Caki2 (cell line): ENCODE measurements at places on chromosomes 4 and X.

DNA sequence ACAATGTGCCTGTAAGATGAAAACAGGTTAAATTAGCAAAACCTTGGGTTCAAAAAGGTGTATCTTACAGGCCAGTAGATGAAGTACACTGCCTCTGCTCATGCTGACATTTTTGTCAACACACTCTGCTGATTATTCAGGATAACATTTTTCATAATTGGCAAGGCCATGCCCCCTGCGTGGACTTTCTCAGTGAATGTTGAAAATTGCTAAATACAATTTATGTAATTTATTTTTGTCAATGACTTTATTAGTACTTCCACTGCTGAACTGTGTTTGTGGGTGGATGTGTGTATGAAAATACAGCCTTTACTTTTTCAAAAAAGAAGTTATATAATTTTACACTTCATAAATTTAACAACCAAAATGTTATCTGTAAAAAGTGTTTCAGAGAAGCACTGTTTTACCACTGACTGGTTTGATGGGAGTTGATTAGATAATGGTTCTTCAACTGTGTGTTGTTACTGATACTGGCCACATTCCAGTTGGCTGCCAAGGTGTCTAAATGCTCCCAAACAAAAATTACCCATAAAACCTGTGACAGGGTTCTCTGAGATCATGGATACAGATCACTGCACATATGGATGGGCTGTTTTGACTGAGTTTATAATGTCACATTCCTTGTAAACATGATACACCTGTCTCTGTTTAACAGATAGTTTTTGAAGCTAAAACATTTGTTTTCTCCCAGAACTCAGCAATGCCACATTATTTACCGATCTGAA lies 151.9 kb upstream of the SLC7A11 start:
- DNase-seq, result no peak

DNA sequence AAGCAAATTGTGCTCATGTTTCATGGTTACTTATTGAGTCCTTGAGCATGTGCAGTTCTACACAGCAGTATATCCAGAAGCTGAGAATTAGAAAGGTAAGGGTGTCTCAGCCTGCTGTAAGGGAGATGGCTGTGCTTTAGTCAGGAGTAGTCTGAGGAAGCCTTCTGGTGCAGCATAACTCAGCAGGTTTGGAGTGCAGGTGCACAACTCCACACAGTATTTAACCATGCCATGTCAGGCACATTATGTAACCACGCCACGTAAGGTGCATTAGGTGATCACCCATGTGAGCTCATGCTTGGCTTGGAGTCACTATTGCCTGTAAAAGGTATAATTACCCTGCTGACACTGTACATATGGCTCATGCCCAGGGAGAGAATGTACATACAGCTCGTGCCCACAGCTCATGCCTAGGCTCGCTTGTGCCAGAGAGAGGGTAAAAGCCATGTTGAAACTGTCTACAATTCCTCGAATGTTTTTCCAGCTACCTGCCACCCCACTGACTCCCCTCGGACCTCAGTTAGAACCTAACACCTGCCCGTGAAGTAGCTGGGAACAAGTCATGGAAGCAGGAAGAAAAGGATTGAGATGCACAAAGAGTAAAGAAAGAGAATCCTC lies 37.8 kb downstream of the UCHL1 start:
- peak; percentile 20 for DNase-seq

GRCh38 chr4:80125252-80126177 lies 52.5 kb upstream of the ANTXR2 start:
- peak; percentile 38 for DNase-seq

DNA sequence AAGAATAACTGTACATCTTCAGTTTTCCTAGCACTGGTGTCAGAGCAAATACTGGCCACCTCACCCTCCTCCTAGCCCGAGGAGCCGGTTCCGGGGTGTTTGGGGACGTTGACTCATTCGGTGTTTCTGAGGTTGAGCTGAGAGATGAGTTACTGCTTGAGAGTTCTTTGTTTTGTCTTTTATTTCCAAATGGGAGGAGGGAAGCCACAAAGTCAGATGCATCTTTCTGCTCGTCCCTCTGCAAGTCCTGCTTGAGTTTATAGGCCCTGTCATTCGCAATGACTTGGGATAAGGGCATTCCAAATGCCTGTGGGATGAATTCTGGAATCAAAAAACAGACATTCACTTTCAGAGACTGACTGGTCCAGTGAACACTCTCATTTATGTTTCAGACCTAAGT lies 77.5 kb downstream of the HCCS start:
- DNase-seq, result no peak

DNA sequence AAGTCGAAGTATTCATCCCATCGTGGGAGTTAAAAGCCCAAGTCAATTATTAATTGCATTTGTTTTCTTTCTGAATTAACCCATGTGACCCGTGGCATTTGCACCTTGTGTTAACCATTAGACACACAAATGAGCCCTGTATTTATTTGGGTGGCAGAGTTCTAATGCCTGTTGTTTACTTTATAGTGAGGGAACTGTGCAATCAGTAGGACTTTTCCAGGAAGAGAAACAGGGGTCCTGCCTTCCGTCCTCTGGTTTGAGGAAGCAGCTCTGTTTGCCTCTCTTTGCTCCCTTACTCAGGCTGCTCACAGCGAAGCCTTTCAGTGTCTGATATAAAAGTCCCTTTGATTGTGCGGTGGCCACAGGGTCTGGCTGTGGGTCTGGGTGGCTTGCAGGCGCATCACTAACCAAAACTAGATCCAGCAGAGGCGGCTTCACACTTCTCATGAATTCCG lies 263.6 kb downstream of the PTTG2 start:
- peak; percentile 51 for DNase-seq

DNA sequence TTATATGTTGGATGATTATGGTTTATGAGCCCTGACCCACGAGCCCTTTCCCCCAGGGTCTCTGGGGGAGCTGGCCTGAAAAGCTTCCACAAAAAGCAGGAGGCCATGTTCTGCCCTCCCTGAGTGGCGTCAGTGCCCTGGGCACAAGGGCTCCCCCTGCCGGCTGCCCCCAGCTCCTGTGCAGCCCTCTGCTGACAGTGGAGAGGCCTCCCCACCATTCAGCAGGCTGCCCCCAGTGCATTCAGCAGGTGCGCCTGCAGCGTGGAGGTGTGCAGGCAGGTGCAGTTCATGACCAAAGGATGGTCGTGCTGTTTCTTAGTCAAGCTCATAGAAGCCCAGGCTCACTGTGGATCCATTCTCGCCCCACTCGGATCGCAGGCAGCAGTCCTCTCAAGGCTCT lies 12.5 kb upstream of the S100P start:
- no peak for DNase-seq

DNA sequence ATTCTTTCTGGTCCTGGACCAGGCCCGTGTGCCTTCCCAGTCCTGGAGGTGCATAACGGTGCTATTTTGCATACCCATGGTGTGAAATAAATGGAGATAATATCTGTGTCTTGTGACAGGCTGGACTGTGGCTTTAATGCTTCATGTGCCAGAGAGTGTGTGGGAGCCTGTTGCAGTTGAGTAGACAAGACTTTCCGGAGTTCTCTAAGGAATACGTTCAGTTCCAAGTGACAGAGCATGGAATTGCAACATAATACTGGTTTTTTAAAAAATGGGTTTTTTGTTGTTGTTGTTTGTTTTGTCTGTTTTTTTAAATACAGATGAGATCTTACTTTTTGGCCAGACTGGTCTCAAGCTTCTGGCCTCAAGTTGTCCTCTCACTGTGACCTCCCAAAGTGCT lies 74.0 kb downstream of the HPRT1 start:
- DNase-seq, result peak; percentile 42

- no peak for DNase-seq
Observed at GRCh38 chr4:130640592-130640991, 1544.6 kb downstream of the C4orf33 start.

DNA sequence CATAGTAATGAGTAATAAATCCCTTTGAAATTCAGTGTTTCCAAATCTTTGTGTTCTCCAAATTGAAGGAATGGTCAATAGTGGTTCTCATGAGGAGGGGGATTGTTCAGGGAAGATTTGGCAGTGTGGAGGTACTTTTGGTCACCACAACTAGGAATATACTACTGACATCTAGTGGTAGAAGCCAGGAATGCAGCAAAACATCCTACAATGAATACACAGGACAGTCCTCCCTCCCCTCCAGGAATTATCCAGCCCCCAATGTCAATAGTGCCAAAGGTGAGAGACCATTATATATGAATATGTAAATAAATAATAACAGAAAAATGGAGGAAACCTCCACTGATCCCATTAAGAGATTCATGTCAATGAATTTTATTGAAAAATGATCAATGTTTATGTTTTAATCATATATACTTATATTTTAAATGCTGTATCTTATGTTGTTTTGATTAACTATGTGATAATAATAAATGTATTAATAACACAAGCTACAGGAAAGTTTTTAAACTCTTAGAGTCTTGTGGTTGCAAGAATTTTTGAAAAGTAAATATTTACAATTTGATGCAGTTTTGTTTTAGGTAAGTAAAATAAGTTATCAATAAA lies 14.4 kb upstream of the FAM9A start:
- no peak for DNase-seq

DNA sequence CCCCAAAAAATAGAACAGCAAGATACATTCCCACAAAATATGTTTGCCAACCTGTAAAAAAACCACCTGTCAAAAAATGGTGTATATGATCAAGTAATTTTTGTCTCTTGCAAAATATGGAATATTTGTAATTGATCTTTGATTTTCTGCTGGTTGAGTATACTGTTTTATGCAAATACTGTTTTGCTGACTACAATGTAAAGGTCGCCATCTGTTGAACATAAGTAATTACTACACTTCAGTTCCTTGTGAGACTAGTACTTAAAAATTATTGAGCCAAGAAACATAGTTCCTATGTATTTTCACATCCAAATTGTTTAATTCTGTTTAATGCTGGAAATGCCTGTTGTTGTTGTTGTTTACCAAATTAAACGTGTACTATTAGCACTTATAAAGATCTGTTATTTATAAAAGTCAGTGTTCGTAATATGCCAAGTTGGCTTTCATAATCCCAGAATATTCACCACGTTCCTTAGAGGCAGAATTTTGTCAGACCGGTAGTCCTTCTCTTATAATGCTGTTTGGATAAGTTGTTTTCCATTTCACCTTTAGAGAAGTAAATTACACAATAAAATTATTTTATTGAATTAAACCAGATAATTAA lies 144.2 kb downstream of the PDLIM5 start:
- DNase-seq, result peak; percentile 19

DNA sequence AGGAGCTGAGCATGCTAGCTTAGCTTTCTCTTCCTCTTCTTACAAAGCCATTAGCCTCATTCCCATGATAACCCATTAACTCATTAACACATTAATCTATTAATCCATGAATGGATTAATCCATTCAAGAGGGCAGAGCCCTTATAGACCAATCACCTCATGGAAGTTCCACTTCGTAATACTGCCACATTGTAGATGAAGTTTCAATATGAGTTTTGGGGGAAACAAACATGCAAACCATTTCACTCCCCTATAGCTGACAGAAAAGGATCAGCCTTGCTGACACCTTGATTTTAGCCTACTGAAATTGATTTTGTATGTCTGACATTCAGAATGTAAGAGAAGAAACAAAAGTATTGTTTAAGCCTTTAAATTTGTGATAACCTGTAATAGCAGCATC lies 251.8 kb upstream of the GALNTL6 start:
- DNase-seq, result no peak

GRCh38 chrX:123236859-123237258 lies 52.8 kb downstream of the GRIA3 start:
- no peak for DNase-seq

- peak; percentile 80 for DNase-seq
Observed at GRCh38 chr4:74230902-74231499, 73.1 kb downstream of the MTHFD2L start.

GRCh38 chr4:82388405-82388804 lies 14.6 kb upstream of the HNRNPD start:
- DNase-seq, result no peak

- DNase-seq, result no peak
Observed at GRCh38 chrX:35699642-35700041, 98.5 kb upstream of the MAGEB16 start.

DNA sequence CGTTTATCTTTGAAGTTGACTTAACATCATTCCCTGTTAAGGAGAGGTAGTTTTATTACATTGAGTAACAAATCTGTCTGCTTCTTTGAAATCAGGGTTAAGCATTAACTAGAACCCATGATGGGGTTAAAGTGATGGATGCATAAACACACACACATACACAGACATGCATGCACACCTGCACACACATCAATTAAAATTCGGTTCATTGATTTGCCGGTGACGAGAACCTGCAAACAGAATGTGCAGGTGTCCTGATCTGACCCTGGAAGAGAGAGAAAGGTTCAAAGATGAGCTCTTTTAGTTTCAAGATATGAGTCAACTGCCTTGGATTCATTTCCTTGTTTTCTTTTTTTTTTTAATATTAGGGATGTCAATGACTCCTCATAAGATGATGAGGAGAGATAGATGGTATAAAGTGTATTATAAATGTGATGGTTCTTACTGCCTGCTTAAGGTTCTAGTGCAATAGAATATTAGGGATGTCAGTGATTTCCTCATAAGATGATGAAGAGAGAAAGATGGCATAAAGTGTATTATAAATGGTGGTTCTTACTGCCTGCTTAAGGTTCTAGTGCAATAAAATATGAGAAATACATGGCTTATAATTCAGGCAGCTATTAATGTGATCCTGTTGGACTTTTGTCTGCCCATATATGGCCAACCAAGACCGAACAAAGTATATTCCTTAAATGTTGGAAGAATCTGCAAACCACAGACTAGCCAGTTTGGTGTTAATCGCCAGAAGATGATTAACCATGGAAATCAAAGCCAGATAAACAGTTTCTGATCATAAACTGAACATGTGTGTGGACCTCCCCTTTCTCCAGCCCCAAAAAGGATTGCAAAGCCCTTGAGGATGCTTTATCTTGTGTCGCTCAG lies 14.1 kb upstream of the CD99 start:
- peak; percentile 52 for DNase-seq

- no peak for DNase-seq
Observed at GRCh38 chr4:114494246-114494803, 104.3 kb upstream of the UGT8 start.

GRCh38 chr4:48305508-48305907 lies 35.8 kb upstream of the SLAIN2 start:
- no peak for DNase-seq

DNA sequence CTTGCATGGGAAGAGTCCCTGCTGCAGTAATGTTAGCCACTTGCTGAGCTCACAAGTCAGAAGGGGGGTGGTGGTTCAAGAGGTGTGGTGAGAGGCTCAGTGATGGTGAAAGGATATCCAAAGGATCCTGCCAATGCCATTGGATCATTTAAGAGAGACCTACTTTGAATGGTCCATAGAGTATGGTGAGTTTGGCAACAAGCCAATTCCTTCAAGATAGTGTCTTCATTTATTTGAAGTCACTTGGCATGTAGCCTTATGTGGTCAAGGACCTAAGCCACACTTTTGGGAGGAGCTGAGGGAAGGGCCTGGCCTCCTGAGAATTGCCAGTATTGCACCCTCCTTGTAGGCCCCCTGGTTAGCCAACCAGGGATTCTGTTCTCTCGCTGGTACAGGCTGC lies 87.9 kb downstream of the TSPAN7 start:
- DNase-seq, result no peak

DNA sequence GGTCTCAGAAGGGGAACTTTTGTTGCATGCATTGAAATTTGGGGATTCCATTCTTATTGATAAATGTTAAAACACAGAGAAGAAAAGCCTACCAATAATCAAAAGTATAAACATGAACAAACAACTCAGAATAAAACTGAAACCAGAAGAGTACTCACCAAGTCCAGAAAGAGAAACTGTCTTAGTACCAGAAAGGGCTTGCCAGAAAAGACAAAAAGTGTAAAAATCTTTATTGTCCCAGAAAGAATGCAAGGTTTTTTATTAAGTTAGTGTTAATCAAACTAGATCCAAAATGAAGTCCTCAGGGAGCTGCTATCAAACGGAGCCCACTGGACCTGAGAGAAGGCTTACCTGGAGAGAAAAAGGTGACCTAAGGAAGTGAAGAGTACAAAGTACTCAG lies 897.5 kb downstream of the PCDH7 start:
- no peak for DNase-seq

GRCh38 chr4:1717129-1718094 lies 3.7 kb downstream of the TMEM129 start:
- DNase-seq, result no peak
